DMS 273 treated with DMSO at 0.1 percent for 48 hours (cell line): ENCODE measurements at places on chromosomes 12 and 14.

- no peak for DNase-seq
These were observed at the start of gene FKBP11 for GRCh38 chr12:48925304-48926011. Gene FKBP11 (minus strand): TSS chr12:48925492. CDS start chr12:48925428, 64 bp downstream.

DNA sequence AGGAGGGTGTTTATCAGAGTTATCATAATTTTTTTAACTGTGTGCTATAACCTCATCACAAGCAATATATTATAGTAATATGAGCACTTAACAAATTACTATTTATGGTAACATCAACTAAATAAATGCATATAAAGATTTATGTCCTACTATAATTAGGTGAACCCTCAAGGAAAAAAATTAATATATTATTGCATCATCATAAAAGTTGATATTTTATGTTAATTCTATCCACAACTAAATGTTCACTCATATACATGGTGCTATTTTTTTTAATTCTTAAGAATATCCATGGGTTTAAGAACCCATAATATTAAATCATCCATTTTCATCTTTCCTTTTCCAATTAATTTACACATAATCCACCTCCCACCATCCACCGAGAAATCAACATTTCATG, 506.0 kb upstream of the USP15 start:
- DNase-seq = no peak

DNA sequence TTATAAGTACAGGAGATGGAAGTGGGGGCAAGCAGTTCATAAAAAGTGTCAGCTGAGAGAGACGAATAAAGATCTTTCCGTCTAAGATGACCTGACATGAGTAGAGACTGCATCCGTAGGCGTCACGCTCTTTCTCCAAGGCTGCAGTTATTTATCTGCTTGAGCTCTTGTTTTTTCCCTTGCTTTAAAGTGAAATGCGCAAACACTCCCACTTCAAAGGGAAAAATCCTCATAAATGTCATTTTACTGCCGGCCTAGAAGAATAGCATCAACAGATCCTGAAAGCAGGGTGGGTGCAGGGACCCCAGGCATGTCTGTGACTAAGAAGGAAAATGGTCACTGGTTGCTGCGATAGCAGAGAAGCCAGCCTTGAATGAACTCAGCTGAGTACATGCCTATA, 647.4 kb downstream of the MED13L start:
- no peak for DNase-seq

DNA sequence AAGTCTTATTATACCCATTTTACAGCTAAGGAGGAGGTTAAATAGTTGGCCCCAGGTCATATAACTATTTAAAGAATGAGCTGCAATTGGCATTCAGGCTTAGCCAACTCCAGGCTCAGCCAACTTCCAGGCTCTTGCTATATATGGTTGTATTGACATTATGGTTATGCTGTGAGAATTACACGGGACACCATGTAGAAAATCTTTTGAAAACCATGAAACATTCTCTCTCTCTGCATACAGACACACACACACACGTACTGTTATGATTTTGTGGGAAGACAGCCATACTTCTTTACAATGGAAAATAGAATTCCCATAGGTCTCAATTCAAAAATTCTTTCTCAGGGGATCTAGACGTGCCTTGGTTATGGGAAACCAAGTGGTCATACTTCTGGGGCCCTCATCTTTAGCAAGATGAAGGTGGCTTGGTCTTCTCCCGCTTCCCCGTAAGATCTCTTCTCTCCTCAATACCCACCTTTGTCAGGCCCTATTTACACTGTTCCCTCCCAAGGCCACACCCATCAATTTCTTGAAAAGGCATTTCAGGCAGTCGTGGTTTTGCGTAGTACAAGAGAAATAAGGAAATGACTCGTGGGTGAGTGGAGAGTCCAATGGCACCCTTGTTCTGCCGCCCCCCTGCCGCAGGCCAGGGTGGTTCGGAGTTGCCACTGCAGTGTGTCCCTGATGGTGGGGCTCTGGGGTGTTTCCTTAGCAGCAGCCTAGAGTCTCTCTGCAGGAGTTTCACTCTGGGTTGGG, 10.0 kb upstream of the GPRC5A start:
- DNase-seq = no peak

DNA sequence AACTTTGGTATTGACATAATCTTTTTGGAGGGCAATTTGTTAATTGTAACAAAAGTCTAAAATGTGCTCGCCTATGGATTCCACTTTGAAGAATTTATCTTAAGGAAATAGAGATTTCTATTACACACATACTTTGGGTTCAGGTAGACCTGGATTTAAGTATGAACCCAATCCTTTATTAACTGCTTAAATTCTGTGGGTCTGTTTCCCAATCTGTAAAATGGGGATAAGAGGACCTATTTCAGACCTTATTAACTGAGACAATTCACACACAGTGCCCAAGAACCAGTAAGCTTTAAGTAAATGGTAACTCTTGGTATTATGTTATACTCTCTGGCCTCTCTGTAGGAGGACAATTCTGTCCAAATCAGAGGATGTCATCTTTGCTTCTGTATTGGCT, 822 bp upstream of the EIF2B2 start:
- no peak for DNase-seq

- DNase-seq = no peak
These were observed 1.6 kb upstream of the ACVRL1 start for GRCh38 chr12:51905471-51906429.

DNA sequence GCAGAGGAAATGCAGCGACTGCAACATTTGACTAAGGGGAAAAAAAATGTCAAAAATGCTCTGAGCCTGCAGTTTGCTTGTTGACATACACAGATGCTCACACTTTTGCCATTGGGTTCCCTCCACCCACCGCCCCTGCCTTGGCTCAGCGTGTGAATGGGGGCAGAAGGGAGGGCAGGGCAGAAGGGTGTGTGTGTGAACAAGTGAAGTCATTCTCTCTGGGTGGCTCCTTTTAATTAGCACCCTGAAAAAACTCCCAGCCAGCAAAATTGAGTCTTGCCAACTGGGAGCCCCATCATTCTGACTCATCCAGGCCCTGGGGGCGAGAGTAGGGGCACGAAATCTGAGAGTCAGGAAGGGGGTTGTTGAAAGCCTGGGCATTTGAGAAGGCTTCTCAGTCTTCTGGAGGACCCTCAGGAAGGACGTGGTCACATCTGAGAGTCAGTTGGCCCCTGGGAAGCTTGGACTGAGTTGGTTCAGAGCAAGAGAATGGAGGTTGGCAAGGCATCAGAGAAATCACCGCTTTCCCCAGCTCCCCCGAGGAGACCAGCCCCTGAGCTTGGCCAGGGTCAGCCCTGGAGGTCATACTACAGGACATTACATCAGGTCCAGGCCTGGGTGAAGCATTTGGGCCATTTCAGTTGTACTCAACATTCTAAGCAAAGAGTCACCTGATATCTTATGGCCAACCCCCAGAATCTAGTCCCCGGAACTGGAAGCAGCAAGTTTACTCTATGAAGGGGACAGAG, 22.7 kb upstream of the KRT78 start:
- no peak for DNase-seq

DNA sequence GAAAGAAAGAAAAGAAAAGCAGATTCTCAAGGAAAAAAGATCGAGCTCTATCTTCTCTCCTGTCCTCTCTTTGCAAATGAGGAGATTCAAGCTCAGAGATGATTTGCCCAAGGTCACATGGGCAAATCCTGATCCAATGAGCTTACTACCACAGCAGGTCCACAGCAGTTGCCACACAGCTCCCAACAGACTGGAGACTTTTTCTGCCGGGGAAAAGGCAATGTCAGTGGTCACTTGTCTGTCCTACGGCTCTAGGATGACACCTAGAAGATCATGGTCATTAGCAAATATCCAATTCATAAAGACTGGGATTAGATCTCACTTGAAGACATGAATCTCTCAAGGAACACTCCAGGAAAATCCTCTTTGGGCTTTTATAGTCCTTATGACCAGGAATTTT, 58.8 kb downstream of the TTC7B start:
- no peak for DNase-seq

DNA sequence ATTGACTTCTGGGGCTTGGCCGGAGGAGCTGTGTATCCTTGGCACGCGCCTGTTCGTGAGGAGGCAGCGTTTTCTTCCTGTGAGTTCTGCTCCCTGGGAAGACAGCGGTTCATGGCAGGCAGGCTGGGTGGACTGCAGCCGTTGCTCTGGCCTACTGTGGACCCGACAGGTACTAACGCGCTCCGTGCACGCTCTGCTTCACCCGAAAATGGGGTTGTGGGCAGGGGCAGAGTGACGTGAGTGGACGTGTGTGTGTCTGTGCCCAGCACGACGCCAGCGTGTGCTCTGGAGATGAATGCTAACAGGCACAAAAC, 179.1 kb downstream of the KIF26A start:
- DNase-seq = no peak
